NCI-H2227 treated with DMSO at 0.1 percent for 48 hours (cell line): ENCODE measurements at places on chromosomes 1 and 21.

DNA sequence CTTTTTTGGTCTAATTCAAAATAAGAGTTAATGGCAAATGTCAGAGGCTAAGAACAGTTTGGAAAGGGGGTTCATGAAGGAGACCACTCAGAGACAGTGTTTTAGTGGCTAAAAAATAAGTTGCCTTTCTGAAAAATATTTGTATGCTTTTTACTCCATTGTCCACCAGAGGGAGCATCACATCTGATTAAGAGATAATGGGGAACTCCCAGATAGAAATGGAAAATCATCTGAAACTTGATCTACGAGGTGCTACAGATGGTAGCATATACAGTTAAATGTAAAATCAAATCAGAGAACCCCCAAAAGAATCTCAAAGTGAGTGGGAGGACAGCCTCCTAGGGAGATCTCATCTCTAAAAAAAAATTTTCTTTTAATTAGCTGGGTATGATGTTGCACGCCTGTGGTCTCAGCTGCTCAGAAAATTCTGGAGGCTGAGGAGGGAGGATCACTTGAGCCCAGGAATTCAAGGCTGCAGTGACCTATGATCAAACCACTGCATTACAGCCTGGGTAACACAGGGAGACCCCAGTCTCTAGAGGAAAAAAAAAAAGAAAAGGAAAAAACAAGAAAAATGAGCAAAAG is 9.7 kb downstream of the SMYD3 start:
- DNase-seq: peak; percentile 62

- DNase-seq: no peak
Observed at GRCh38 chr1:51863384-51863783, 15.1 kb downstream of the NRDC start.

DNA sequence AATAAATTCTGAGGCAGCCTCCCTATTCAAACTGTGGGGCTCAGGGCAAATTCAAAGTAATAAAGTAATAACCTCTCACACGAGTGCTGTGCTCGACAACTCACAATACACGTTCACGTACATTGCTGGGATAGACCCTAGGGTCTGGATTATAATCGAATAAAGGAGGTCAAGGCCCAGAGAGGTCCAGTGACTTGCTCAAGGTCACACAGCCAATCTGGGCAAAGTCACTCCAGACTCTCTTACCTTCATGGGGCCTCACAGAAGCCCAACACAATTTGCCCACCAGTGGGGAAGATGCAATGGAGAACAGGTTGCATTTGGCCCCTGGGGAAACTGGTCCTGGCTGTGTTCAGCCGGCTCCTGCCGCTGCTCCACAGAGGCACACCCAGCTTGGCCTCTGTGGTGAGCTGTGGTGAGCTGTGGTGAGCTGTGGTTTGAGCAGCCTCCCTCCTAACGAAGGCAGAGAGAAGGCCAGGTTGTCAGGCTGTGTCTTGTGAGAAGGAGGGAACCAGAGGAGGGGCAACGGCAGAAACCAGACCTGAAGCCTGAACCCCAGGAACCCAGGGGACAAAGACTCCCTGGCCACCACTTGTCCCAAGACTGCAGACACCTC is 35.1 kb downstream of the NUAK2 start:
- DNase-seq: no peak

- DNase-seq: no peak
Observed at GRCh38 chr1:8394456-8395321, 76.8 kb downstream of the SLC45A1 start.

DNA sequence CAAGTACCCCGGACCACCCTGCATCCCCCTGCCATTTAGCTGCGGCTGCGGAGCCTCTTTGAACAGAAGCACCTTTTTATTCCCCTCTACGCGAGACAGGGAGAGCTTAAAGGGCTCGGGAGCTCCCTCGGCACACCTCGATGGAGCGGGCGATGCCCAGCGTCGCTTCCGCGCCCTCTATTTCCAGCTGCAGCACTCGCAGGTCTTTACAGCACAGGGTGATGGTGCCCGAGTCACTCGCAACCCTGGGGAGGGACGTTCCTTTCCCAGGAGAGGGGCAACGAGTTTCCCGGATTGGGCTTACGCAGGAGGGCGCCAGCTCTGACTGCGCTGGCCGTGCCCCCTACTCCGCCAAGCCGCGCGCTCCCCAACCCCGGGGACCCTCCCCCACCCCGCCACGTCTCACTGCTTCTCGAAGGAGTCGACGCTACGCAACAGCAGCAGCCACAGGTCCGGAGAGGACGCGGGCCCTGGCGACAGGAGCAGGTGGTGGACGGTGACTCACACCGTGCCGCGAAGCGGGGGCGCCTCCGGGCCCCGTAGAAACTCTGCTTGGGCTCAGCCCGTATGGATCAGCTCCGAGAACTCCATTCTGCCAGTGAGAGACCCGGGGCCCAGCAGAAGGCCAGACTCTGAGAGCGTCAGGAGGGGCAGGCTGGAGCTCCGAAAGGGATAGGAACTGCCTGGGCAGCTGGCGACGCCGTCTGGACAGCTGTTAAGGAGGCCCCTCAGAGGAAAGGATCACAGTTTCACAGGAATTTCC is 5.8 kb upstream of the FAM167B start:
- DNase-seq: no peak

GRCh38 chr1:244760471-244760870 is 75.0 kb upstream of the COX20 start:
- no peak for DNase-seq

DNA sequence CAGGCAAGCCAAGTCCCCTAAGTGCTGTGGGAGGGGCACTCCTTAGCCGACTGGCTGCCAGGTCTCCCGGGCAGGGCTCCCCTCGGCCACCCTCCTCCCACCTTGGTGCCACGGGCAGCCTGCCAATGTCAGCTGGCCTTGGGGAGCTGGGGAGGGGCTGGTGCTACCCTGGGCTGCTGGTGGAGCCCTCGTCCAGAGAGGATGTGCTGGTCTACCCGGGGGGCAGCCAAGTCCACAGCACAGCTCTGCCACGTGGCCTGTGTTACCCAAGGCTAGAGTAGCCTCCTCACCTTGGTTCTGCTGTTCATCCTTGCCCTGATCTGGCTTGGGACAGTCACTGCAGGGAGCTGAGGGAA is 42.9 kb downstream of the CRYAA start:
- DNase-seq: no peak

GRCh38 chr1:4171480-4172450 is 271.7 kb upstream of the C1orf174 start:
- DNase-seq: no peak

- no peak for DNase-seq
Observed at GRCh38 chr1:229075716-229076115, 195.2 kb upstream of the RAB4A start.

GRCh38 chr1:115744646-115745275 is 23.8 kb downstream of the CASQ2 start:
- DNase-seq: no peak

DNA sequence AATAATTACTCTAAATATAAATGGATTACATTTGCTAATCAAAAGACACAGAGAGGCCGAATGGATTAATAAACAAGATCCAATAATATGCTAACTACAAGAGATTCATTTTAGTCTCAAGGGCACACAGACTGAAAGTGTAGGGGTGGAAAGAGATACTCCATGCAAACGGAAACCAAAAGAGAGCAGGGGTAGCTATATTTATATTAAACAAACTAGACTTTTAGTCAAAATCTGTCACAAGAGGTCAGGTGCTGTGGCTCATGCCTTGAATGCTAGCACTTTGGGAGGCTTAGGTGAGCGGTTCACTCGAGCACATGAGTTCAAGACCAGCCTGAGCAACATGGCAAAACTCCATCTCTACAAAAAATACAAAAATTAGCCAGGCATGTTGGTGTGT is 33.6 kb upstream of the DISP1 start:
- no peak for DNase-seq

- DNase-seq: no peak
Observed at GRCh38 chr1:219171192-219171935, 2.3 kb upstream of the LYPLAL1 start.

DNA sequence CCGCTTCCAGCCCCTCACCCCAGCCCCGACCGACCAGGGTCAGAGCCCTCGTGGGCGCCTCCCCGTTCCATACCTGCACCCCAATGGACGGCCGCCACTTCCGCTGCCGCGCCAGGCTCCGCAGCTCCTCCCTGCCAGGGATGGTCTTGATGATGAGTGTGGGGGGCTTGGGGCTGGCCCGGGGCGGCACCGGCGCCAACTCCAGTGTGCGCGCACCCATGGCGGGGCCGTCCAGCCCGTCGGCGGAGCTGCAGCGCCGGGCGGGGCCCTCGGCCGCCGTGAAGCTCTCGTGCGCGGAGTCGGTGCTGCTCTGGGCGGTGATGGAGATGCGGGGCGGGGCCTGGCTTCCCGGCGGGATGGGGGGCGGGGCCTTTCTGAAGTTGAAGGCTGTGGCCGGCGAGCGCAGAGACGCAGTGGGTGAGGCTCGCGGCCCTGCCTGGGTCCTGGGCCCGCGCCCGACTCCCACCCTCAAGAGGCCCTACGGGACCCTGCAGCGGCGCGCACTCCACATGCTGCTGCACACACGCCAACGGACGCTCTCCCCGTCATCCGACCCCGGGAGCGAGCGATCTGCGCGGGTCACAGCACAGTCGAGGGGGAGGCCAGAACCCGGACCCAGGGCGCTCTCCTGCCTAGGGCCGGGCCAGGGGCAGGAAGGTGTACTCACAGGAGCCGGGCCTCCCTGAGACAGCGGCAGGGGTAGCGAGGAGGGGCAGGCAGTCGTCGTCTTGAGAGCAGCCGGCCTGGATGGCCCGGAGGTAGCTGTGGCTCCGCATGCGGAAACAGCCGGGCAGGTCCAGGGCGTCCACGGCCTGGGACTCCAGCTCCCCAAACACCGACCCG is 26.1 kb upstream of the SMIM12 start:
- no peak for DNase-seq

GRCh38 chr21:31331231-31331630 is 12.8 kb downstream of the TIAM1 start:
- no peak for DNase-seq

DNA sequence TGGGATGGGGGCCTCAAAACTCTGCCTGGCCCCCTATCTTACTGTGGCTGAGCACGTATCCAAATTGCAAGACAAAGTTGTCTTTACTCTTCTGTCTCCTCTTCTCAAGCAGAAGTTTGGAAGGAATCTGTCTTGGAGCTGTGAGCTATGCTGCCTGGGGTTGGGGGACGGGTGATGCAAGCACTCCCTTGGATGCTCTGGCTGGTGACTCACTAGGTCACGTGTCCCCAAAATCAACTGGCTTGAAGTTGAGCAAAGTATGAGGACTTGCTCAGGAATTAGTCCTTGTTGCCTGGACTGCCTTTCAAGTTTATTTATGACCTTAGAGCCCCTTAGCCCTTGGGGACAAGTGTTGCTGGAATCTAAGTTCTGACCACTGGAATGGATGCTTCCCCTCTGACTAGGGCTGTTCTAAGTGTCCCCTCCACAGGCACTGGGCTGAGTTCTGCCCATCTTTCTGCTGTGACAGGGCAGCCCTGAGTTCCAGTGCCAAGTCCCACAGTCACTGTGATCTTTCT is 269.5 kb downstream of the HHAT start:
- no peak for DNase-seq

DNA sequence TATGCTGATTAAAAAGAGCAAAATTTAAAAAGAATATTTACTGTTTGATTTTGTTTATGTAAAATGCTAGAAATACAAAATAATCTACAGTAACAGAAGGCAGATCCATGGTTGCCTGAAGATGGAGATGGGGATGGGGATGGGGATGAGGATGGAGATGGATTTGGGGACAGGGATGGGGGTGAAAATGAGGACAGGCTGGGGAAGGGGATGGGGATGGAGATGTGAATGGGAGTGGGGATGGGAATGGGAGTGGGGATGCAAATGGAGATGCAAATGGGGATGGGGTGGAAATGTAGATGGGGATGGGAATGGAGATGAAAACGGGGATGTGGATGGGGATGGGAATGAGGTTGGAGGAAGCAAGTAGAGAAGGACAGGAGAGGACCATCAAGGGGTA is 252.2 kb downstream of the PLPP3 start:
- DNase-seq: no peak

GRCh38 chr1:20143734-20144565 is 4.8 kb downstream of the PLA2G2F start:
- DNase-seq: no peak

GRCh38 chr21:41916888-41917433 is 36.9 kb downstream of the C2CD2 start:
- DNase-seq: no peak

- DNase-seq: no peak
Observed at GRCh38 chr1:31238986-31239613, 587 bp downstream of the NKAIN1 start.

DNA sequence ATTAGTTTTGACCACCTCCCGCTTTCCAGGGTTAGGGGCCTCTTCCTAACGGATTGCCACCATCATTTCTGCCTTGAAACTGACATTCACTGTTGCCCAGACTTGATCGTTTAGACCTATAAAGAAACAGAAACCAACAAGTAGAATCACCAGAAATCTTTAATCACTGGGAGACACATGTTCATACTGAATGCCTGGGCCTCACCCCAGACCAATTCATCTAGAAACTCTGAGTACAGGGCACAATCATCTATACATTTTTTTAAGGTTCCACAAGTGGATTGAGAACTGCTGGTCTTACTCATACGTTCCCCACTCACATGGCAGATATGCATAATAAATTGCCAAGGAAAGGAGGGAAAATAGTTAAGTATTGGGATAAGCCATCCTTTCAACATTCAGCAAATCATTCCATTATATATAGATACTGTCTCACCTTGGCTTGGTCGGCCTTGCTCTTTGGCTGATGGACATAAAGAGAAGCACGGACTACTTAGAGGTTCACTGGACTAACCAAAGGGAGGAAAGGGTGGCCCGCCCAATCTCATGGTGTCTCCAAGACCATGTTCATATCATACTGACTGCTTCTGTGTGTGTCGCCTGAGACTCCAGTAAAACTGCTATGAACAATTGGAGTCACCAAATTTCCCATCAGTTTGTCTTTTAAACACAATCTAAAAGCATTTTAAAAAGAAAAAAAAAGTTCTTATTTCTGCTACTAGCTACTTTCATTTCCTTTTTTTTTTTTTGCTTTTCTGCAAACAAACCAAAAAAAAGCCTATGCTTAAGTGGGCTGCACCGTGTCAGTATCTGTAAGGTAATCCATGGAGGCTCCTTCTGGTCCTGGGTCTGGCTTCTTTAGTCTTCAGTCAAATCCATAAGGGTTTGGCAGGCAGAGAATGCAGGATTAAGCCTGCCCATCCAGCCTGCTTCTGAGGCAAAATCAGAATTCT is 9.4 kb upstream of the TARBP1 start:
- no peak for DNase-seq

- DNase-seq: no peak
Observed at GRCh38 chr21:45477176-45478114, 64.8 kb downstream of the SLC19A1 start.
